ENCODE measurements at places on chromosomes 1 and 21.

DNA sequence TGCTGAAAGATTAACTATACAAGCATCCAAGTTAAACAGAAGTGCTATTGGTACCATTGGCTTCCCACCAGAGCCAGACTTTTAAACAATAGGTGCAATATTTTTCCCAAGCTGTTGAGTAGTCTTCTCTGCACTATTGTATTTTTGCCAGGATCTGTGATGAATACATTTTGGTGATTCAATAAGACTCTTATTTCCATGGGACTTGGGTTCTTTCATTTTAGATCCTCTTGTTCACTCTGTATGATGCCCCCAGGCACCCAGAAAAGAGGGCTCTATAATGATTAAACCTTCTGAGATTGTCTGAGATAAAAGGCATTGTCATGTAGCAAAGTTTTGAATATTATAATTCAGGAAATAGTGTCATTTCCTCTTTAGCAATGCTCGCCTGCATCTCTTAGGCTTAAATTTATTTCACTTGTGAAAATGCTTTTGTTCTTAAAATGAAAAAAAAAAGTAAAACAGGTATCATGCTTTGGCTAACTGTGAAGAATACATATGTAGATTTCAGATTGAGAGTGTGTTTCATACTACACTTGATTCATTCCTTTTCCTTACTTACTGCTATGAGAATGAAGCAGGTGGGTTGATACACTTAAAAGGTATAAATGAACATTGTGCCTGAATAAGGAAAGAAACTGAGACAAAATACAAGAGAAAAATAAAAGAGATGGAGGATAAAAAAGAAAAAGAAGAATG, 275.0 kb downstream of the HMCN1 start:
- DNase-seq = no peak

GRCh38 chr21:26020081-26020480, 150.5 kb downstream of the APP start:
- DNase-seq = no peak

GRCh38 chr1:231032963-231033362, 7.1 kb downstream of the FAM89A start:
- no peak for DNase-seq

GRCh38 chr1:9687120-9687873, 35.8 kb downstream of the PIK3CD start:
- DNase-seq = no peak

DNA sequence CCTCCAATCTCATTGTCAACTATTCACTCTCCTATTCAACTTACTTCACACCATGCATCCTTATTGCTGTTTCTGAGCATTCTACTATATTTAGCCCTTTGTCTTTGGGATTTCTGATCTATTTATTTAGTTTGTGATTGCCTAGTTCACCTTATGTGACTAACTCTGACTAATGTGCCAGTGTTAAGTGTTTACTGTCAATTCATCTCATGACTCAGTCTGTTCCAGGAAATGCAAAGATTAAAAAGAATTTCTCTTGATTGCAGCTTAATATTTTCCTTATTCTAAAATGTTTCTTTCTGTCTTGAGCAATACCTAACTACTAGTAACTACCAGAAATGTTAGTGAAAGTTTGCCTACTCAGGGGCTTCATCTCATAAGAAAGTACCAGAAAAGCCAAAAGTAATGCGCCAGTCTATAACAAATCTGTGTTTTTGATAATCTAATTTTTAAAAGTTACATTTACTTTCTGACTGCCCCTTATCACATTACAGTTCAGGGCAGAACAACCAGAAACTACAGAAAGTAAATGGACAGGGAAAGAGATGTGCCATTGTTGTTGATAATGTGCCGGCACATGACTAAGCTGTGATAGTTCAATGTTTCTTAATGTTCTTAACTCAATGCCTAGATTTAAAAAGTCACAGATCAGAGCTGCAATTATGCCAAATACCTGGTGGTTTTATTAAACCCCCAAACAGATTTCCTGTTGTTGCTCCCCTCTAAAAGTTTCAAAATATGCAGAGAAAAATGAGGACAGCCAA, 556.5 kb downstream of the PTBP2 start:
- no peak for DNase-seq

DNA sequence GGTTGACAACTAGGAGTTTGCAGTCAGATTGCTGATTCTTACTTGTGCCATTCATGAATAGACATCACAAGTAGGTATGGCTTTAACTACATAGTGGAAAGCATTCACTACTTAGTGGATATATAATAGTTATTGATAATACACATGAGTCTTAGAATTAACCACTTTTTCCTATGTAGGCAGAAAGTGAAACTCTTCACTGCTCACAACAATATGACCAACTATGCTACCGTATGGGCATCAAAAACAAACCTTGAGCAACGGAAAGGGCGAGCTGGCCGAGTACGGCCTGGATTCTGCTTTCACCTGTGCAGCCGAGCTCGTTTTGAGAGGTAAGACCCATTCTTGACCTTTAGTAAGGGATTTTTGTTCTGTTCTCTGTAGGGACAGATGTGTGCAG, 38.7 kb downstream of the DHX9 start:
- DNase-seq = no peak

- no peak for DNase-seq
Measured at GRCh38 chr1:916173-917075, 7.3 kb upstream of the SAMD11 start.
